ENCODE measurements at places on chromosomes 5 and 9. TPM values are rescaled to one million over a fixed set of nuclear protein-coding genes. Genes with fewer than 3 reads are reported as not detected.

PTGER4 gene
- 57.3 TPM for total RNA-seq

OBP2B gene
- not detected for total RNA-seq

PCDHGA5 gene
- 0.31 TPM for total RNA-seq

C5orf34 gene
- 5.3 TPM for total RNA-seq

RBM27 gene
- total RNA-seq = 31.2 TPM

BTNL3 gene
- not detected for total RNA-seq

DNA sequence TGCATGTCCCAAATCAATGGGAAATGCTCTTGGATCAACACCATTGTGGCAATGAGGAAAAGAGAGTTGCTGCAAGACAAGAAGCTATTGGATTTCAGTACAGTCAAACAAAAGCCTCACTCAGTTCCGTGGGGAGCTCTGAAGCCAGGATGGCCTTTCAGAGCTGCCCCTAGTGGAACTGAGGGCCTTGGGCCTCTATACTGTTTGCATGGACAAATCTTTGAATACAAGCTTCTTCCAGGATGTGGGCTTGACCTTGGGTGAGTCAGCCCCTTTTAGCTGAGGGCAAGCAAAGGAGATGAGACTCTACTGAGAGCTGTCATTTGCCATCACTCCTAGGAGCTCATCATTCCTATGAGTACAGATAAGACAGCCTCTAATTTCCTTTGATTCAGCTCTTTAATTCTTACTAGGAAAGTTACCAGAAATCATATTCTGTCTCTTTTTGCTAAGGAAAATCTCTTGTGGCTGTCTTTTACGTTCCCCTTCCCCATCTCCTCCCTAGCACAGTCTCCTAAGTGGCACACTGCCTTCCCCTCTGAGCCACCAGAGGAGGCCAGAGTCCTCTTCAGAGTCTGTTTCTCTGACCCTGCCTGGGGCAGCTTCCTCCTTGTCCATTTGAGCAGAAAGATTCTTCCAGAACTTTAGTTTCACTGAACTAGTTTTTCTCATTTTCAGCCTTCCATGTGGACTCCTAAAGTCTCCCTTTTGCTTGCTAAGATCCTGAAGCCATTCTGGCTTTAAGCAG is 168.8 kb upstream of the POC5 start:
- no peak for DNase-seq

- no peak for DNase-seq
Measured at GRCh38 chr5:73031839-73032238, 76.0 kb downstream of the FCHO2 start.

GRCh38 chr9:133075925-133076630 is 14.3 kb downstream of the CEL start:
- no peak for DNase-seq

DNA sequence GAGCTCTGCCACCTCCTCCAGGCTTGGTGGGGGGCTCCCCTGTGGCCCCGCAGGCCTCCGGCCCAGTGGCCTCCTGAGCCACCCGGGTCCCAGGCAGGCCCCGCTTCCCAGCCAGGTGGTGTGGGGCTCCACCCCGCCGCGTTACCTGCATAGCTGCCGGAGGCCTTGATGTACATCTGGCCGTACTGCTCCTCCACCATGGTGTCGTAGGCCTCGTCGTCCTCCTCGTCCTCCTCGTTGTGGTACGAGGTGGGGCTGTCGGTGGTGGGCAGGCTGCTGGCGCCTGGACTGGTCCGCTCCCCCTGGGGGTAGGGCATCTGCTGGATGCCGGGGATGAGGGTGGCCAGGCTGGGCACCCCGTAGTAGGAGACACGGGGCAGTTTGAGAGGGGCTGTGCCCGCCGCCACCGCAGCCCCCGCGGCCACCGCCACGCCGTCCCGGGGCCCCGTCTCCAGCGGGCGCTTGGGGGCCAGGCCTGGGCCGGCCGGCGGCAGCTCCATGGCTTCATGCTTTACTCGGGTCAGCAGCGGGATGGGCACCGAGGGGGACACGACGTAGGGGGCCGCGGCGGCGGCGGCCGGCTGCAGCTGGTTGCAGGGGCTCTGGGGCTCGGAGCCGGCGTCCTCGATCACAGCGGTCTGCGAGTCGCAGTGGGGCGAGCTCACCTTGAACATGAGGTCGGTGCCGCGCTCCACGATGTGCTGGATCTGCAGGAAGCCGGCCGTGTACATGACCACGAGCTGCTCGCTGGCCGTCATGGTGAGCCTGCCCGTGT is 45.4 kb downstream of the NACC2 start:
- DNase-seq = no peak

DNA sequence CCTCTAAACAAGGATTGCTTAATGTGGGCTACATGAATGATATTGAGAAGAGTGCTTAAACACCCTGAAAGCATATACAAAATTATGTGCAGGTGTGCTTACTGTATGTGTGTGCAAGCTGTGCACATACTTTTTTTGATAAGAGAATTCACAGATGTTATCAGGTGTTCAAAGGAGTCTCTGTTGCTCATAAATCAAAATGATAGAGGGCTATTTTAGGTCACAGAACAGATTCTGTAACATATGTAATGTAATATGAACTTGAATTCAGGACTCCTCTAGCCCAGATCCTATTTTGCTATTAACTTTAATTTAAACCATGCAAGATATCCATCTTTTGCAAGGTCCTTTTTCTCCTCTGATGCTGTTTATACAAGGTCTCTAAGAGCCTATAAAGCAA is 38.2 kb downstream of the CCDC192 start:
- DNase-seq = no peak

DNA sequence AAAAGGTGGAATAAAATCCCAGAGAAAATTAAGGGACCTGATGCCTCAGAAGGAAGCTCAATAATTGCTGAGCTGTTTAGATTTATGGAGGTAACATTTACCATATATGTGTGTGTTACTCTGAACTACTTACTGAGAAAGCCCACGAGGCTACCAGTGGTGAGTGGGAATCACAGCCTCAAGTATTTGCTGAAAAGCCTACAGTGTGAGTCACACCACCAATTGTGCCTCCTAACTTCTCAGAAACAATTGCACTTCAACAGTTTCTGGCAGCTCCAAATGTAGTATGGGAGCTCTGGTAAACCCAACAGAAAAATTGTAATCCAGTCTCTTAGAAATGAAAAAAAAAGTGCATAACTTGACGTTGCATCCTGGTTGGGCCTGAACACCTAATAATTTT is 551.6 kb downstream of the PRDM9 start:
- no peak for DNase-seq

- no peak for DNase-seq
Measured at GRCh38 chr9:13149454-13149853, 130.0 kb downstream of the MPDZ start.

GRCh38 chr9:32823551-32823950 is 40.2 kb downstream of the TMEM215 start:
- DNase-seq = no peak

- no peak for DNase-seq
Measured at GRCh38 chr5:2222246-2222992, 339.7 kb upstream of the IRX4 start.

DNA sequence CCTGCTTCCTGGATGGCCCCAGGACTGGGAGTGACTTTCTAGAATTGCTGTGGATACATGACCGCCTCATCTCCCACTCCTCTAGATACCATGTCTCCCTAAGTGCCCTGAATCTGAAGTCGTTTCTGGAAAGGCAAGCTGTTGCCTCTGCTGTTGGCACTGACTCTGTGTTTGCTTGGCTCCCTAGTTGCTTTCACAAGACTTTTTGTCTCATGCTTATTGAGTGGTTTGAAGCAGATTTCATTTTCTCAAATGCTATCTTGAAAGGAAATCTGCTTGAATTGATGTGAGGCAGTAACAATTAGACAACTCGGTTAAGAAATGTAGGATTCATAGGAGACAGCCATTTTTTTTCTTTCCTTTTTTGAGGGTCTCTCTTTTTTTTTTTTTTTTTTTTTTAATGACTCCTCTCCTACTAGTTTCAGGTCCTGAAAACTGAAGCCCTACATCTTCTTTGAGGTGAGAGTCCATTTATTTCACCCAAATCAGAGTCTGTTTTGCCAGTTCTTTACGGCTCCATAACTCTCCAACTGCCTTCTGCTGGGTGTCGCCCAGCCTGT is 65.9 kb downstream of the PRDM6 start:
- no peak for DNase-seq

- DNase-seq = no peak
Measured at GRCh38 chr5:143226872-143227271, 176.6 kb downstream of the NR3C1 start.

DNA sequence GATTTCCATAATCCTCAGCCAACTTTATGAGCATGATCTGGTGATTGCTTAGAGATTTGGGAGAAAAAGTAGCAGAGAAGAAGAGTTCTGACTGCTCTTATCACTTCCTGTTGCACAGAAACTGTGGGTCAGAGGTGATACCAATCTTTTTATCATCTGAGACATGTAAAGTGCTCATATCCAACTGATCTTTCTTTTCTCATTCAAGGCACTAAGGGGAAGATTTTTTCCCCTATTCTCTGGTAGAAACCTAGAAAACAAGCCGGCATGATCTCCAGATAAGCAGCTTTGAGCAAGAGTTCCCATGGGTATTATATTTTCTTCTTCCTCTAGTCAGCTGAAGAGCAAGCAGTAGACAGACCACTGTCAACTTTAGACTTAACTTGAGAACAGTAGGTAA is 29.0 kb upstream of the GPR150 start:
- DNase-seq = no peak

DNA sequence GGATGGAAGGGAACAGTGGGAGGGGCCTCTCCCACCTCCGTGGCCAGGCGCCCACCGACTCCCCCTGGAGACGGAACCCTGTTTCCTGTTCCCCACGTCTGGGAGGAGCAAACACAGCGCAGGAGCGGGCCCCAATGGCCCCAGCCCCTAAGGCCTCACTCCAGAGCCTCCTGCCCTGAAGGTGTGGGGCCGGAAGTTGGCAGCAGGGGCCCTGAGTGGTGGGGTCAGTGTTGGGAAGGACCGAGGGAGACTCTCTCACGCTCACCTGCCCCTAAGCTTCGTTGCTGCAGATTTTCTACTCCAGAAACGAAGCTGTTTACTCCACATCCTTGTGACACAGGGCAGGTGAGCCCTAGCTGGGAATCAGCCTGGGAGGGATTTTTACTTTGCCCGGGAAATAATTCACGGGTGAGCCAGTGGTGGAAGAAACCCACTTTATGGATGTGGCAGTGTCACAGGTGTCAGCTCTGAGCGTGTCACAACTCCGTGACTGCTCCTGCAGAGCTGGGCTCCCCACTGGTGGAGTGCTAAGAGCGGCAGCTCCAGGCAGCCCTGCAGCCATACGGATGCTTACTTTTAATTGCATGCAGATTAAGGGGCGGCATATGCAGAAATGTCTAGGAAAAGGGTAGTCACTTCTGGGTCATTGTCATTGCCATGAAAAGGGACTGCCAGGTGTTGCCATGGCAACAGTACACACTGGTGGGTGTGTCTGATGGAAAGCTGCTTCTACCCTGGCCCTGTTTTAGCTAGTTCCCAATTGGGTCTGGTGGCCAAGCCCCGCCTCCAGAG is 77.5 kb upstream of the OLFM1 start:
- no peak for DNase-seq
